ENCODE measurements at places on chromosomes 3 and 15.

DNA sequence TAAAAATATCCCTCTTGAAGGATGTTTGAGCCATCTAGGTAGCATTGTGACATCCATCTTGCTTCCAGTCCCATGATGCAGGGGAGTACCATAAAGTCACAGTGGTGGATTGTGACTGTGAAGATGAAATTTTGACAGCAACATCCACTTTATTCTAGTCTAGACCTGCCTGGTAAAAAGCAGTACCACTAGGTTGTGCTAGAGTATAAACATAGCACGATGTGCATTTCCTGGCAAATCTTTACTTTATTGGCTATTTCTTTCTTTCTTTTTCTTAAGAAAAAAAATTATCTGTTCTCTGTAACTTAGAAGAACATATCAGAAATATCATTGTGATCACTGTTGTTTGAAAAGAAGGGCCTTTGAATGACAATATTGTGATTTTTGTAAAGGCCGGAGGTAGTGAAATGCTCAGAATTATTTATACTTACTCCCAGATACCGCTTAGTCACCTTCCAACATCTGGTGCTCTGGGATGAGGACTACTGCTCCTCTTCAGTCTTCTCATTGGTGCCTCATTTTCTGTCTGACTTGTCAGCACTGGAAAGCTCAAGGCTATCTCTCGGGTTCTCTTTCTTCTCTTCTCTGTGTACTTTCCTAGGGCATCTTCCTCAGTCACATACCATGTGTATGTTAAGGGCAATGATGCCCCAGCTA lies 35.6 kb downstream of the AGBL1 start:
- no peak for DNase-seq

DNA sequence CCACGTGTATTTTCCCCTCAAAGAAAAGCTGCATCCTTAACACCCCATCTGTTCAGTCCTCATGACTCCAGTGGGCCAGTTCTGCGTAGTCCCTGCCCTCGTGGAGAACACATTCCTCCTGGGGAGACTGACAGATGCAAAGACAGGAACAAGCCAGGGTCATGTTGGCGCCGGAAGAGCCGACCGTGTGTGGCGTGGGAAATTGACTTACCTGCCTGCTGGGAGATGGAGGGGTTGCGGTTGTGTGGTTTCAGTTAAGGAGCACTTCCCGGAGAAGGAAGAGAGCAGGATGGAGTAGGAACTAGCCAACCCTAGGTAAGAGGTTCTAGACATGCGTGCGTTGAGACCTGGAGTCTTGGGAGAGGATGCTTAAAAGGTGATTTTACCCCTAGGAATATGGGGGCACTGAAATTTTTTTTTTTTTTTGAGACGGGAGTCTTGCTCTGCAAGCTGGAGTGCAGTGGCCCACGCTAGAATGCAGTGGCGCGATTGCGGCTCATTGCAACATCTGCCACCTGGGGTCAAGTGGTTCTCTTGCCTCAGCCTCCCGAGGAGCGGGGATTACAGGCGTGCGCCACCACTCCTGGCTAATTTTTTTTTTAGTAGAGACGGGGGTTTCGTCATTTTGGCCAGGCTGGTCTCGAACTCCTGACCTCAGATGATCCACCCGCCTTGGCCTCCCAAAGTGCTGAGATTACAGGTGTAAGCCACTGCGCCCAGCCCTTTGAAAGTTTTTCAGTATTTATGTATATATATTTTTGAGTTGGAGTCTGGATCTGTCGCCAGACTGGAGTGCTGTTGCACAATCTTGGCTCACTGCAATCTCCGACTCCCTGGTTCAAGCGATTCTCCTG lies 1.4 kb downstream of the VHL start:
- DNase-seq, result peak; percentile 30

DNA sequence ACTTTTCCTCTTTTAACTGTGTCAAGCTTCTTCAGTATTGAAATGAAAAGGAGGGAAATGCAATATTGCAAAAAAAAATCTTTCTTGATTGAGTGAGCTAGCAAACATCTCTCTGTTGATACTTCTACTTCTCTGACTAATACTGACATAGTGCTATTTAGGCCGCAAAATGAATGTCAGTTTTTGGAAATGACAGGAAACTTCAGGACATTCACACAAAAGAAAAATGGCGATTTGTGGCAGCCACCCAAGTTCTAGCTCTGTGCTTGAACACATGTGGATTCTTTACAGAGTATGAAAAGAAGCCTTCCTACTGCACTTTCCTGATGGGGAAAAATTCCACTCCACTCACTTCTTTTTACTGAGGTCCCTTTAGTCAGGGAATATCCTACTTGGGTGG lies 486.8 kb upstream of the ALCAM start:
- no peak for DNase-seq

- no peak for DNase-seq
Measured at GRCh38 chr3:136332776-136333175, 82.6 kb downstream of the PCCB start.

GRCh38 chr3:62818347-62818746 lies 56.9 kb downstream of the CADPS start:
- no peak for DNase-seq

DNA sequence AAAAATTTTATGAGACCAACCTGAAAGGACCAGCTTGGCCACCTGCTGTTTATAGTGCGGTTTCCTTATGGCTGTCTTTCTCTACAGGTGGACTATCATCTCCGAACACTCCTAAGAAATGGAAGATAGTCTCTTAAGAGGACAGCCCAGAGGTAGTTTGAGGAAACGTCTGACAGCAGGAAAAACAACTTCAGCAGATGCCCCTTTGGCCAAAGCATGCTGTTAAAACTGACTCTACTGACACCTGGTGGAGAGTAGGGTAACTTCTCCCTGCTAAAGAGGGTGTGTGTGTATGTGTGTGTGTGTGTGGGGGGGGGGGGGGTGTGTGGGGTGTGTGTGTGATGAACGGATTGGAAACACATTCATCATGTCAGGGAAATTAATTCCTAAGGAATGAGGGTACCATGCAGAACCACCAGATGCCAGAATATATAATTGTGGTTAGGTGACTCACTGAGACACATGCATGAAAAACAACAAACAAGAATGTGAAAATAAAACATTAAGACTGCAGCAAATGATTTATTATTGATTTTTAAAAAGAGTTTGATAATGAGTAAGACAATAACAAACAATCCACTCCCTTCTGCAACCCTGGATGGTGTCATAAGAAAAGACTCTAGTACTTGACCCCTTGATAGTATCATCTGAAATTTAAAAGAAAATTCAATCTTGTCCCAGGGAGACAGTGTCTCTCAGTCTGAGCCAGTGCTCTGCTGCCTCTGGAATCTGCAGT lies 256.5 kb downstream of the THRB start:
- DNase-seq, result peak; percentile 43

- no peak for DNase-seq
Measured at GRCh38 chr3:196991581-196992460, 23.2 kb upstream of the PIGZ start.

GRCh38 chr15:62626903-62627302 lies 415.6 kb upstream of the TPM1 start:
- DNase-seq, result no peak

DNA sequence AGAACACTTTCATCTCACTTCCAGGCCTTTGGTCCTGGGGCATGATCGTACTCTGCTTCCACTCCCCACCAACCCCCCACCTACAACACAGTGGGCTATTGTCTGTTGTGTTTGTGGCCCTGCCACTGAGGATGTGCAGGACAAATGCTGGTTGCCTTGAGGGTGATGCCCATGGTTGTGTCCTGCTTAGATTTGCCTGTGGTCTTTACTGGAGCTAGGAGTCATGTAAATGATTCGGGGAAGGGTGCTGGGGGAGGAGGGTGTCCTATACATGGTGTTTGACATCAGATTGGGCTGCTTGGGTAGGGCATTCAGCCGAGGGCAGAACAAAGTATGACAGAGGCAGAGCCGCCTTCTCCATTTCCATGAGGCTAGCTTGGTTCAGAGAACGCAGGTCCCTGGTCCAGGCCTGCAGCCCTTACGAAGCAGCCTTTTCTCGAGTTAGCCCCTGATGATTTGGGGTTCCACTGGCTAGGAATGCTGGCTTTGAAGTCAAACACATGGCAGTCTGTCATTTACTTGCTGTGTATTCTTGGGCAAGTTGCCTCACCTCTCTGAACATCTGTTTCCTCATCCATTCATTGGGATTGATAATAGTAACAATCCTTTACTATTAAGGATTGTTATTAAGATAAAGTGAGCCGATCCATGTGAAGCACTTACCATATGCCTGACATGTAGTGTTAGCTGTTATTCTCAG lies 6.9 kb downstream of the CORO2B start:
- no peak for DNase-seq

DNA sequence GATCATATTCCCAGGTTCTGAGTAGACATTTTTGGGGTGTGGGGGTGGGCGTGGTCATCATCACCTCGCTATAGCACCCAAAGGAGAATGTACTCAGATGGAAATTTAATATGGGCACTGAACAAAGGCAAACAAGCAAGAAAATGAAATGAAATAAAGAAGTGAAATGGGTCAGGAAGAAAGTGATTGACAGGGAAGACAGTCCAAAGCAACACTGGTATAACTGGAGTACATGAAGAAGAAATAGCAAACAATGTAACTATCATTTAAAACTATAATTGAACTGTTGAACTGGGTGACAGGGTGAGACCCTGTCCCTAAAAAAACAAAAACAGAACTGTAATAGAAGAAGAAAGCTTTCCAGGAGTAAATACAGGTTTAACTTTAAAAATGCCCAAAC lies 24.8 kb downstream of the RPL39L start:
- no peak for DNase-seq

- DNase-seq, result no peak
Measured at GRCh38 chr3:8371085-8371551, 130.5 kb upstream of the LMCD1 start.

DNA sequence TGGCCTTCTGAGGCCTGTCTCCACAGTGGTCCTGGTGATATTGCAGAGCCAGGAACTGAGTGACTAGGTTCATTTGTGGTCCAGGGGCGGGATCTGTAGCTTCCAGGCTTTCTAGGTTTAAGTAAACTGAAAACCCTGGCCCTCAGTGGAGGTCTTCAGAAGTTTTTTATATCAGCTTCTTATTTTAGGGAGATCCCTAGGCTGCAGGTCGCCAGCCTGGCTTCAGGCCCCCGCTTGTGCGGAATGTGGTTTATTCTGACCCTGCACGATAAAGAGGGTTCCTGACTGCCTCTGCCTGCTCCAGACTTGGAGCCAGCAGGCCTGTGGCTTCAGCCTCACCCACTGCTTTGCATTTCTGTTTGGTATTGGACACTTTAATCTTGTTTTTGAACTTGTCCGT lies 133.9 kb upstream of the PLXNA1 start:
- DNase-seq, result no peak

DNA sequence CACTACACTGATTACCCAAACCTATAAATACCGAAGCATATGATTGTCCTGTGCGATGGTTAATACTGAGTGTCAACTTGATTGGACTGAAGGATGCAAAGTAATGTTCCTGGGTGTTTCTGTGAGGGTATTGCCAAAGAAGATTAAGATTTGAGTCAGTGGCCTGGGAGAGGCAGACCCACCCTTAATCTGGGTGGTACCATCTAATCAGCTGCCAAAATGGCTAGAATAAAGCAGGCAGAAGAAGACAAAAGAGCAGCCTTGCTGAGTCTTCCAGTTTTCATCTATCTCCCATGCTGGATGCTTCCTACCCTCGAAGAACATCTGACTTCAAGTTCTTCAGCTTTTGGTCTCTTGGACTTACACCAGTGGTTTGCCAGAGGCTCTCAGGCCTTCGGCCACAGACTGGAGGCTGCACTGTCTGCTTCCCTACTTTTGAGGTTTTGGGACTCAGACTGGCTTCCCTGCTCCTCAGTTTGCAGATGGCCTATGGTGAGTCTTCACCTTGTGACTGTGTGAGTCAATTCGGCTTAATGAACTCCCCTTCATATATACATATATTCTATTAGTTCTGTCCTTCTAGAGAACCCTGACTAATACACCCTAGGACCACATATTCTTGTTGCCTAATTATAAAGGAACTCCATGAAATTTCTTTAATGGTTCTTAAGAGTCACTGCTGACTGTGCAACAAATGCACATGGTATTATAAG lies 31.7 kb downstream of the CSNK1G1 start:
- DNase-seq, result no peak

- DNase-seq, result no peak
Measured at GRCh38 chr3:13338231-13338630, 81.9 kb downstream of the NUP210 start.

- DNase-seq, result peak; percentile 44
Measured at GRCh38 chr3:55654123-55654760, 167.1 kb upstream of the WNT5A start.

All from GM10248 (cell line).